ENCODE measurements at places on chromosomes 1 and 21.

- no peak for DNase-seq
Observed at GRCh38 chr1:42211224-42211623, 46.7 kb upstream of the GUCA2A start.

DNA sequence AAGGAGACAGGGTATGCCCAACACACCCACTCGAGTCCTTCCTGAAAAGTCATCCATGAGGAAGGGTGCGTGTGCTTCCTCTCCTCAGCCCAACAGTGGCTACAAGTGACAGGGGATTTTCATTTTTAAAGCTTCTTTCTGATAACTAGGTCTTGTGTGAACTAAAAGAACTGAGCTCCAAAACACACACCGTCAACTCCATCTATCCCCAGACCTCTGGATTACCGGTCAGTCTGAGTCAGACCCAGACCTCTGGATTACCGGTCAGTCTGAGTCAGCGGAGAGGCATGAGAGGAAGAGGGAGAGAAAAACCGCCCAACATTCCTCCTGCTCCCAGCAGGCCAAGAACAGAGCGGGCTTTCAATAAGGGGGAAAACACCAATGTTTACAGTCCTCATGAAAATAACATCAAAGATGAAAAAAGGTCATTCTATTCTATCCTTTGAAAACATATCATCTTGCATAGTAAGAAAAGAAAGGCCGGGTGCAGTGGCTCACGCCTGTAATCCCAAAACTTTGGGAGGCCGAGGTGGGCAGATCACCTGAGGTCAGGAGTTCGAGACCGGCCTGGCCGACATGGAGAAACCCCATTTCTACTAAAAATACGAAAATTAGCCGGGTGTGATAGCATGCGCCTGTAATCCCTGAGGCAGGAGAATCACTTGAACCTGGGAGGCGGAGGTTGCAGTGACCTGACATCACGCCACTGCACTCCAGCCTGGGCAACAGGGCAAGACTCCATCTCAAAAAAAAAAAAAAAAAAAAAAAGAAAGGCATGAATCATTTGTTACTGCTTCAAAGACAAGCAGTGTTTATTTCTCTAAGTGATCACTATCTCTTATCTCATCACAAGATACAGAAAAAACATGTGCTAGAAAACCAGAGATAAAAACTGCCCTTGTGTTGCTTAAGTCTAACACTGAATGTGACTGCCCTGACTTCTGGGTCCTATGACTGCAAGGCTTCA is 3.4 kb downstream of the PTTG1IP start:
- DNase-seq = no peak

DNA sequence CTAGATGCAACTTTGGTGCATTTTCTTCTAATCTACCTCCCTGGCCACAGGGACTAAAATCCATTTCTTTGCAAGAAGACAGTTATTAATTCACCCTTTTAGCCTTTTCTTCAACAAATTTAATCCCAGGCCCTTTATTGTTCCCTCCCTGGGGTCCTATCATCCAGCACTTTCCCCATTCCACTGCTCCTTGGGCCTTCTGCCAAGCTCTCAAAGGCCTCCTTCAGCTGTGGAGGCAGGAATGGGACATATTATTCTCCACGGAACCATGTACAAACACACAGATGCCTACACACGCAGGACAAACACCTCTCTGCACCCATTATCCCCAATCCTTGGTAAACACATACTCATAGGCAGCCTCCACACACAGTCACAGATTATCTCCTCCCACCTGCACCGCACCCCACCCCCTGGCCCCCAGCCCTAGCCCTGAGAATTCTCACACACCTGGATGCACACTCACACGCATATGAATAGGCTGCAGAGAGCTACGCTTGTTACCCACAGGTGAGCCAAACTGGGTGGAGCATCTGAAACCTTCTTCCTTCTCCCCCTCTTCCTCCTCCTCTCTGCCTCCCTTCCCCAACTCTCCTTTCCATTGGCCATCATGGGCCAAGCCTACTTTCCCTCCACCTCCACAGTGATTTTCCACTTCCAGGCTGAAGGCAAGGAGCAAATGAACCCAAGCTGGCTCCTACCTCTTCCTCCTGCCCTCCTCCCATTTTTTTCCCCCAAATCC is 11.7 kb downstream of the TAGLN2 start:
- no peak for DNase-seq

DNA sequence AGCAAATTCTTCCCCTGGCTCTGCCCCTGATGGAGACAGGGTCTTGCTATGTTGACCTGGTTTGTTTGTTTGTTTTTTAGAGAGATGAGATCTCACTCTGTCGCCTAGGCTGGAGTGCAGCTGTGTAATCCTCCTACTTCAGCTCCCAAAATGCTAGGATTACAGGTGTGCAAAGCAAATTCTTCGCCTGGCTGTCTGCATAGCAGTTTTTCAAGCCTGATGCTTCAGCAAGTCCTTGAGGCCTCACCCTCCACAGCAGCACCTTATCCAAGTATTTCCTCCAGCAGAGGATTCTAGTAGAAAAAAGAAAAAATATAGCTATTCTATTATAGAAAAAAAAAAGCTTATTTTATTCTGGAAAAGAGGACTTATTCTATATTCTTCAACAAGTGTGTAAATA is 15.1 kb upstream of the RPL5 start:
- no peak for DNase-seq

GRCh38 chr1:119917304-119918055 is 21.2 kb upstream of the ADAM30 start:
- no peak for DNase-seq

DNA sequence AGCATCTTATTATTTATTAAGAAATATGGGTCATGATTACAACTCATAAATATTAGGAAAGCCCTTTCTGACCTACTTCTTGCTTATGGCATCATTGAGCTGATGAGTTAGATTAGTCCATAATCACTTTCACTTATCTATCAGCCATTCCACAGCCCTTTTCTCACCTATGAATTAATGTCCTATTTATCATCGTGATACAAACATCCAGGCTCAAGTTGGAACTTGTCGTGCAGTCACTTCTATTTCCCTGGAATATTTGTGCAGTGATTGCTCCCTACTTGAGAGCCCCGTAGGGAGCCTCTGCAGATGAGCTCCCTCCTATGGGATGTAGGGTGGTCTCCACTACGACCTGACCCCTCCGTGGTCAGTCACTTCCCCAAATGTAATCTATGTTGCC is 8.1 kb upstream of the F3 start:
- DNase-seq = no peak

DNA sequence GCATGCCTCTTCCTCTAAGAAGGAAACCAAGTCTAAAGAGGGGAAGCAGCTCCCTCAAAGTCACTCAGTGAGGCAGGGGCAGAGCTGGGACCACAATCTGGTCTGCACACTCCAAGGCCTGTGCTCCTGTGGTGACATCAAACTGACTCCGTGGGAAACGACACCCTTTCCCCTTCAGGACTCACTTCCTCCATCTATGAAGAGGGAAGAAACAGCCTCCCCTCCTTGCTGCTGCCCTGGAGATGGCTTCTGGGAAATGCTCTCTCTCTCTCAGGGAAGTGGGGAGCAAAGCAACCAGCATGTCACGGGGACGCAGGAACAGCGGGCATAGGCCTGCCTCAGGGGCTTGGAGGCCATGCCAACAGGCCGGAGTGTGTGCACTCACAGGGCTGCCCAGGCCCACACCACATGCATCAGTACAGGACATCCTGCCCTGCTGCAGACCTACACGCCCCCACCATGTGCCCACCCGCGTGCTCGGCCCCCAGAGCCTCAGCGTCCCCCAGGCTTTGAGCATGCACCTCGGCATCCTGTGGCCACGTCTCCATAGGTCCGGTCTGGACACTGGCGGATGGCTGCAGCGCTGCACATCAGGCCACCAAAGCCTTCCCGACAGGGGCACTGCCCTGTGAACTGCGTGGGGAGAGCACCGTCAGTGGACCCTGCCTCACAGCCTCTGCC is 25.7 kb downstream of the LAMB3 start:
- no peak for DNase-seq

DNA sequence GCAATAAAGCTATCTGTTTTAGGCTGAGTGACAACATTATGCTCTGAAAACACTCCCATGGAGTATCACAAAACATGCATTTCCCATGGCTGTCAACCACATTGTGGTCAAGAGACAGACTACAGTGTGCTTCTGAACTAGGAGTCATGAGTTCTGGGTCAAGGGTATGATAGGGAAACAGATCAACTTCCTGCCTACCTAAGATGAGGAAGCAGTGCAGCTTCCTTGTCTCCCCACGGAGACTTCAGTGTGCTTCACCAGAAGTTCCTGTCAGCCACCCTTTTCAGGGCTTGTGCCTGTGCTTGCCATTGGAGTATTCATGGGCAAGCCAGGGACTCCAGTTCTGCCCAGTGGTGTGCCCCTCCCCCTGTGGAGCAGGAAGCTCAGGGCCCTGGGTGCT is 19.9 kb downstream of the LCE3E start:
- DNase-seq = no peak

GRCh38 chr1:201328576-201328975 is 45.3 kb downstream of the PKP1 start:
- DNase-seq = no peak

DNA sequence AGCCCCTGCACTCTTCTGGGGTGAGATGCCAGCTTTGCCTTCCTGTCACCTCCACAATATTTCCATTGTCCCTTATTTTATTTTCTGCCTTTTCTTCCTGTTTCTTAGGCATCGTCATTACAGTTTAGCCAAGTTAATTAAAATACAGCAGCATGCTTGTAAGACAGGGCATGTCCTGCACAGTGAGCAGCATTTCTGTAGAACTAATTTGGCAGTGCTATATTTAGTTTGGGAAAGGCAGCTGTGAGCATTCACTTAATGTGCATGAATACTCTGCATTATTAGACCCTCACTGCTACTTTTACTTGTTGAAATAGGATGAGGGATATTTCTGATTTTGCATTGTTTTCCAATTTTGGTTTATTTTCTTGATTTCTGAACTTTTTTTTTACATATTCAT is 133.3 kb downstream of the KCNK2 start:
- DNase-seq = no peak

GRCh38 chr1:161973924-161974845 is 49.5 kb downstream of the OLFML2B start:
- no peak for DNase-seq

- no peak for DNase-seq
Observed at GRCh38 chr21:44448651-44449131, 6.6 kb upstream of the LRRC3 start.

DNA sequence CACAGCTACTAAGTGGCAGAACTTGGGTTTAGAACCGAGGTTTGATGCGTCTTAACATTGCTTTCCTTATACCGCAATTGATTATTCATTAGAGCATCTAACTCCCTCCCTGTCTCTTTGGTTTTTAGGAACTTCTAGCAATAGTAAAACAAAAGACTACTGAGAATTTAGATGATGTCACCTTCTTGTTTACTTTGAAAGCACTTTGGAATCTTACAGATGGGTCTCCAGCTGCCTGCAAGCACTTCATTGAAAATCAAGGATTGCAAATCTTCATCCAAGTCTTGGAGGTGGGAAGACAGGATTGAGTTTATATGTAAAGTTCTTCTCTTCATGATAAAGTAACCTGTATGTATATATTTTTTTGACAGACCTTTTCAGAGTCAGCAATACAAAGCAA is 35.0 kb downstream of the ZYG11A start:
- DNase-seq = no peak

DNA sequence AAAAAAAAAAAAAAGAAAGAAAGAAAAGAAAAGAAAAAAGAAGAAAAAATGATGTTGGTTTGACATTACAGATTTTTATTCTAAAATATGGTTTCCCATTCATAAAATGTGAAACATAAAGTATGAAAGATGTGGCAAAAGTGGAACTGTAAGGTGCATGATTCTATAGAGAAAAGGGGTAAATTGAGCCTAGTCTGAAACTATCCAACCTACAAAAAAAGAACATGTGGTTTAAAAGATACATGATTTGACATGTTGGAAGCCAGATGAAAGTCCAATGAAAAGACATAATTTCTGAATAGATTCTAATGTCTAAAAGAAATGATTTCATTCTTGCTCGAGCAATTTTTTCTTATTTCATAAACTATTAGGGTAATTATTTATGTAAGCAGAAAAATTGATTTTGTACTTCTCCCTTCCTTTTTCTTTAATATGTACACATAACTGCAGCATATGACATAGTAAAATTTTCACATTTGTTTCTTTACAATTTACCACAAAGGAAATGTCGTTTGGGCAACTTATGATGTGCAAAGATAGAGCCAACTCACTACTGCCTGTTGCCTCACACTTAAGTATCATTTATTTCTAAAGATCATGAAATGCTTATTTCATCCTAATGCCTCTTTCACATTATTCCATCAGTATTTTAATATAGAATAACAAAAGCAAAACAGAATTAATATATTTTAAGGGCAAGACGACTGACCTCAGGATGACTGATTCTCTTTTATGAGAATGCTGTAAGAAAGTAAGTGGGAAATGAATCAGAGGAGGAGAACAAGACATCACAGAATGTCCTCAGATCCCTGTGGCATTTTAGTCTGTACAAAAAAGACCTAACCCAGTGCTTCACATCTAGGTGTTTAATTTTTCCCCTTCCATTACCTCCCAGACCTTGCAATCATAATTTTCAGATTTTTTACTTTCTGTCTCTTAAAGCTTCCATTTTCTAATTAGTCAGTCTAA is 165.8 kb upstream of the HMCN1 start:
- no peak for DNase-seq

- DNase-seq = no peak
Observed at GRCh38 chr21:15095326-15095725, 30.5 kb upstream of the NRIP1 start.

DNA sequence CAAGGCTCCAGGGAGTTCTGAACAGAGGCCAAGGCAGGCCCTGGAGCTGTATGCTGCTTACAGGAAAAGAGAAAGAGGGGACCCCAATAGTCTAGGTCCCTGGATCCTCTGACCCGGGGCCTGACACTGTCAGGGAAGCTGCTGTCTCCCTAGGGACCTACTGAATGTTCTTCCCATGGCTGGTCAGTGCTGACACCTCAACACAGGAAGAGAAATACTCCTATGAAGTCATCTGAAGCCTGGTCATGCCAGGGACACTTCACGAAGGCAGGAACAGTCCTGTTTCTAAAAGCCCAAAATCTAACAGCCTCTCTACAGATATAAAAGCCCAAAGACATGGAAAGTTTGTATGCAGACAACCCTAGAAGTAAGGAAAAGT is 1.7 kb upstream of the LAD1 start:
- no peak for DNase-seq

- DNase-seq = no peak
Observed at GRCh38 chr1:116999596-116999995, 2.0 kb upstream of the CD101 start.

DNA sequence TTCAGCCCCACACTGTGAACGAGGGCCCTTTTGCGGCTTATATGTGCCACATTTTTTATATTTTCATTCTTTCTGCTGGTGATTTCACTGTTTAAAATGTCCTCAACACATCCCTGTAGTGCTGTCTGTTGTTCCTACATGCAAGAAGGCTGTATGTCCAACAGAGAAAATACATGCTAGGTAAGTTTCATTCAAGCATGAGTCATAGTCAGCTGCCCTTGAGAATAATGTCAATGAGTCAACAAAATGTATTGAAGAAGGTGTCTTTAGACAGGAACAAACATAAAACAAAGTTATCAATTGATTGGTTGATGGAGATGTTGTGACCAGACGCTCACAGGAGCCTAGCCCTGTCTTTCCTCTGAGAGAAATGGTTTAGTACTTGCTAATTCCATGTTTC is 553.4 kb downstream of the PLPP3 start:
- DNase-seq = no peak

- DNase-seq = no peak
Observed at GRCh38 chr1:21840981-21841380, 28.9 kb downstream of the LDLRAD2 start.

Measured in activated CD4-positive, alpha-beta T cell treated with anti-CD3 and anti-CD28 coated beads for 24 hours (primary cell).